Thymus (tissue), 14 donors: ENCODE measurements at places on chromosomes 6 and 20.

GRCh38 chr6:21593927-21594415 lies 420 bp downstream of the SOX4 start:
- no peak for DNase-seq

DNA sequence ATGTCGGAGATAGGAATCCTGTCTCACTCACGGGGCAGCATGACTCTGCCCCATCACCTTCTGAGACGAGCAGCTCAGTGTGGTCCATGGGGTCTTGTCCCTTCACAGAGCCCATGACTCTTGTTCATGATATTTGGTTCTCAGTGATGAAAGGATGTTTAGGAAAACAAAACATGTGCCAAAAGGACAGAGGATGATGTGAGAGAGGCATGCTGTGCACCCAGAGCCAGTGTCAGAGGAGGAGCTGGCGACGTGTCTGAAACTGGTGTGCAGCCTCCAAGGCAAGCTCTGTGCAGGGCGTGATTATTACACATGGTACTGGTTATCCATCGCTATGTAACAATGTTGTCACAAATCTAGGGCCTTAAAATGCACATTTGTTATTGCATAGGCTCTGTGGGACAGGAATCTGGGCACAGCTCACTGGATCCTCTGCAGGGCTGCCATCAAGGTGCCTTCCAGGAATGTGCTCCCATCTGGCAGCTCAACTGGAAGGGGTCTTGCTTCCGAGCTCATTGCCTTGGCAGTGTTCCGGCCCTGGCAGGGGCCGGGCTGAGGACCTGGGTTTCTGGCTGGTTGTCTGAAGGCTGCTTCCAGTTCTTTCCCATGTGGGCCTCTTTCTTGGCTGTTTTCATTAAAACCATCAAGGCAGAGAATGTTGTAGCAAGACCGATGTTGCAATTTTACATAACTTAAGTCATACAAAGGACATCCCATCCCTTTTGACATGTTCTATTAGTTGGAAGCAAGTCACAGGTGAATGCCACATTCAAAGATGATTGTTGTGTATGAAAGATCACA lies 175.4 kb downstream of the ERMARD start:
- no peak for DNase-seq

DNA sequence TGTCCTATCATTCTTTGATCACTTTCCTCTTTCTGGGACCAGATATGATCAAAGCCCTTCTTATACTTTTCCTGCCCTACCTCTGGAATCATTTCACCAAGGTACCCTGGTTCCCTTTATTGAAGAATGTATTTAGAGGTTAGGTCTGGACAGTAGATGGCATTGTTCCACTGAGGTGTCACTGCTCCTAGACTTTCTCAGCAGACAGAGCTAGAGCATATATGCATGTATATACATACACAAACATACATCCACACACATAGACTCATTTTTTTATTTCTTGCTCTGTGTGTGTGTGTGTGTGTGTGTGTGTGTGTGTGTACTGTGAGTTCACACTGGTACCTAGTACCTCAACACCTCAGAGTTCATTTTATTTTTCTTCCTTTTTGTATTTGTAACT lies 40.9 kb downstream of the PTPRA start:
- no peak for DNase-seq

GRCh38 chr6:106099235-106099537 lies 13.1 kb downstream of the PRDM1 start:
- DNase-seq, result no peak

GRCh38 chr6:112014483-112014882 lies 39.4 kb upstream of the CCN6 start:
- no peak for DNase-seq

- no peak for DNase-seq
Observed at GRCh38 chr6:148374040-148374774, 31.6 kb downstream of the SASH1 start.

GRCh38 chr6:137473598-137473997 lies 20.6 kb downstream of the OLIG3 start:
- DNase-seq, result no peak

DNA sequence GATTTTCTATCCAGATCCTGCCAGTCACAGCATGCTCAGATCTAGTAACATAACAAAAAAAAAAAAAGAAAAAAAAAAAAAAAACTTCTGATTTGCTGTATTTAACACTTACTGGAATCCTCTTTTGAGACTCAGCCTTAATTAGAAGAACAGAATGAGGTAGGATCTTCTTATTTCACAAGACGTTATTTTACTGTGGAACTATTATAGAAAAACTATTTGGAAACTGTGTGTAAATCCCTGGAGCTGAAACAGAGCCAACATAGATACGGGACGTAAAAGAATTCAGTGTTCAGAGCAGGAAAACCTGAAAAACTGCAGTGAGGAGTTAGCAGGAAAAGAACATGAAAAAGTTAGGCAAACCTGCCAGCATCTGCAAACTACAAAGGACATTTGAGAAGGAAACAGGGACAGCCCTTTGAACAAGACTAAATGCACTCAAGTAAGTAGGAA lies 3.4 kb upstream of the ZNF217 start:
- DNase-seq, result no peak

DNA sequence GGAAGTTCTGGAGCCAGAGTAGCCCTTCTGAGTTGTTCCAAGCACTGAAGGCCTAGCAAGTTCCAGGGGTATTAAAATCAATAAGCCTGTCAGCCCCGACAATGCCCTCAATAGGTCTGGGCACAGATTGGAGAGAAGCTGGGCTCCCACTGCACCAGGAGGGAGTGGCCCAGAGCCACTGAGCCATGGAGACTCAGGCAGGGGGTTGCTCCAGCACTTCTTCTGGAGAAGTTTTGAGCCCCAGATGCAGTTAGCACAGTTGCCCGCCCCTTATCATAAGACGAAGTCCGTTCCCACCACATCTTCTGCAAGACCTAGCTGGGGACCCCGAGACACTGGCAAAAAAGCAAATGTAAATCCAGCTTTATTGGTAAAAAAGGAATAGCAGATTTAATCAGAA lies 13.0 kb downstream of the DEFB132 start:
- no peak for DNase-seq

DNA sequence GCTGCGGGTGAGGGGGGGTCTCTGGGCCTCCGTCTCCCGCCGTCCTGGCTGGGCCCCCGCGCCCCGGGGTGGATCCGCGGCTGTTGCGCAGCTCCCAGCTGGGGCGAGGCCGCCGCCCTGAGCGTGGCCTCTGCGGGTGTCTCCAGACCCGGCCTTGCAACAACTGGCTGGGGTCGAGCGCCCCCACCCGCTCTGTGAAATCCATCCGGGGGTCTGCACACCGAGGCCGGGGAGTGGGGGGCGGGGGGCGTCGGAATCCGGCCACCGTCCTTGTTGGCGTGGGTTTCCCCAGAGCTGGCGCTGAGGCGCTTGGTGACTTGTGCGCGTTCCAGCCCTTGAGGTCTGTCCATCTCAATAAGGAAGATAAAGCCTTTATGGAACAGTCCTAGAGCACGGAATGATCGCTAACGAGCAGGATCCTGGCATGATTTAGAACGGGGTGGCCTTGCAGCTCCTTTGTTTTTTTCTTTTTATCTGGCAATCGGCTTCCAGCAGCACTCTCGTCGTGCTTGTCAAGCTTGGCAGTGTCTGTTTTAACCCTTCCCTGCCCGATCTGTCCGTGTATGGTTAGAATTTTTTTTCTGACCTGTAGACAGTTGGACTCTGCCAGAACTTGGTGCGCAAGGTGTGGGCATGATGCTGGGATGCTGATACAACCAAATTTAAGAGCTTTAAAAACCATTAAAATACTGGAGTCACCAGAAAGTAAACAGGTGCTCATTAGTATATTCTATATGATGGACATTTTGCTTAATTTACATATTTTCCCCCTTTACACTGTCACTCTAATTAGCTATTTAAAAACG lies 675 bp downstream of the DSTN start:
- DNase-seq, result peak; percentile 68

- DNase-seq, result no peak
Observed at GRCh38 chr6:5645328-5646290, 361.1 kb downstream of the NRN1 start.

DNA sequence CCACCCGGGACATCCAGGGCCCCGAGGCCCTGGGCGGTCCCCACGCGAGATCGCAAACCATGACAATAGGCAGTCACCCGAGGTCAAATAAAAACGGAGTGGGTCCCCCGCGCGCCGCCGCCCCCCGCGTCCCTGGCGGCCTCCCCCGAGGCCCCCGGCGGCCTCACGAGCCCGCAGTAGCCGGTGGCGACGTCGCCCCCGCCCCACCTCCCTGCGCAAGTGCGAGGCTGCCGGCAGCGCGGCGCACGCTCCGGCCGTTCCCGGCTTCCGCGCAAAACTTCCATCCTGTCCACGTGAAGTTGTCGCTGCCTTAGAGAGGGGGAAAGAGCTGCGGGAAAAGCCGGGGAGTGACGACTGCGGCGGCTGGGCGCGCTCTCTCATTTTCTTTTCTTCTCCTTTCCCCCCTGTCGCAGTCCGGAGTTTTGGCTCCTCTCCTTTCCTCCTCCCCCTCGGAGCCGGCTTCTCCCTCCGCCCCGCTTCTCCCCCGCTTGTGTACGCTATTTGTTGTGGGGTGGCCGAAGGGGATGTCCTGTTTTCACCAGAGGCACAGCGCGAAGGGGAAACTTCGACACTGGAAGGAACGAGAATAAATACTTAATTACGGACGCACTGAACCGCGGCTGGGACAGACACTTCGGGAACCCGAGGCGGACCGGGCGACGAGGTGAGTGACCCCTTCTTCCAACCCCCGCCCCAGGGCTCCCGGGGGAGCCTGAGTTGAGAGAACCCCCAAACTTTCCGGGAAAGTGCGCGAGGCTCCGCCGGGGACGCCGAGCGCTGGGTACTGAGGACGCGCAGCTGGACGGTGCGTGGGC lies at the start of gene EYA4:
Gene EYA4 (plus strand): TSS at position 272 of the 815 bp plus-strand sequence. CDS start 33,424 bp downstream, outside the sequence.
- DNase-seq, result no peak

DNA sequence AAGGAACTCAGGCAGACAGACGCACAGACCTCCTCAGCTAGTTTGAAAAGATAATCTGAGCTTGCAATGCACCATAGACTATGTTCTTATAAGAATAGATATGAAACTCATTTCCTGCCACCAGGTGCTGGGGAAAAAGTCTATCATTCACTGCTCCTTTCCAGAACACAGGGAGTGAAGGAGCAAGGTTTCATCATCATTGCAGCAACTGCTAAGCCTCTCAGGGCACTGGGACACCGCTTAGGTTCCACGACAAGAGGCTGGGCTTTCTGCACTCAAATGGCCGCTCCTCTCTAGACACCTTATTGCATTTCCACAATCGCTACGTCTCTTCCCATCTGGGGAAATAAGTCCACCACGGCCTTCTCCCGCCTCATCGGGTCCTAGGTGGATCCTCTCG lies 418.5 kb upstream of the JARID2 start:
- DNase-seq, result no peak

GRCh38 chr20:59663513-59664060 lies 59.2 kb downstream of the PHACTR3 start:
- no peak for DNase-seq

GRCh38 chr6:122184401-122184827 lies 215.0 kb upstream of the HSF2 start:
- DNase-seq, result no peak

GRCh38 chr20:20442466-20442865 lies 74.6 kb downstream of the INSM1 start:
- DNase-seq, result no peak

- no peak for DNase-seq
Observed at GRCh38 chr20:53883098-53883911, 187.1 kb downstream of the BCAS1 start.

DNA sequence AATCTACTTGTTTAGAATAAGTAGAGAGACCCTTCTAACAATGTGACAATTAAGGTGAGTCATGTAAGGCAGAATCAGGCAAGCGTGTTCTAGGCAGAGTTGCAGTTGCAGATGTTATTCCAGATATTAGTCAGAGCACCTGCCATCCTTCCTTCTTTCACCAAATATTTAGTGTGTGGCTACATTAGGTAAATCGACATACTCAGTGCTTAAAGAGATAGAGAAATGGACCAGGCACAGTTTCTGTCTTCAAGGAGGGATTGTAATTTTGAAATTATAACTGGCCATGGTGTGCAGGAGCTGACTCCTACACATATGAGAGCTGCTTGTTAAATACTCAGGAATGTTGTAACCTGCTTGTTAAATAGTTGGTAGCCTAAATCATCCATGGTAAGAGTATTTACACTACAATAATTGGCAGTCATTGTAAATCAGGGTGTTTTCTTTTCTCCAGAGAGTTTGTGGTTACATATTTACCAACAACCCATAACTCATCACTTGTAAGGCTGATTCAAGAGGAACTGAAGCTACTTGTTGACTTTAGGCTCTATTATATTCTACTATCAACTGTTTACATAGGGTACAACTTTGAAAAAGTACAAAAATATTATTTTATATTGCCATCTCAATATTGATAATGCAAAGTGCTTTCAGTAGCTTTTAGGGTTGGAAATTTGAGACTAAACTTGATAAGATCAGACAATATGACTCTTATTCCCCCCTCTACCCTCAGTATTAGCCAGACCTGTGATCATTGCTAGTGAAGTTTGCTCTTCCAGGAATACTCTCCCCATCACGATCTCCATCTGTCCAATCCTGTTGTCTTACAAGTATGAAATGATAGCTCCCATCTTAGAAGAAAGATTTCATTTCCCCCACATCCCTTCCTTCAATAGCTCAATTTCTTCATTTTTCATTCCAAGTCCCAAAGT lies 607.1 kb downstream of the COL12A1 start:
- DNase-seq, result no peak

DNA sequence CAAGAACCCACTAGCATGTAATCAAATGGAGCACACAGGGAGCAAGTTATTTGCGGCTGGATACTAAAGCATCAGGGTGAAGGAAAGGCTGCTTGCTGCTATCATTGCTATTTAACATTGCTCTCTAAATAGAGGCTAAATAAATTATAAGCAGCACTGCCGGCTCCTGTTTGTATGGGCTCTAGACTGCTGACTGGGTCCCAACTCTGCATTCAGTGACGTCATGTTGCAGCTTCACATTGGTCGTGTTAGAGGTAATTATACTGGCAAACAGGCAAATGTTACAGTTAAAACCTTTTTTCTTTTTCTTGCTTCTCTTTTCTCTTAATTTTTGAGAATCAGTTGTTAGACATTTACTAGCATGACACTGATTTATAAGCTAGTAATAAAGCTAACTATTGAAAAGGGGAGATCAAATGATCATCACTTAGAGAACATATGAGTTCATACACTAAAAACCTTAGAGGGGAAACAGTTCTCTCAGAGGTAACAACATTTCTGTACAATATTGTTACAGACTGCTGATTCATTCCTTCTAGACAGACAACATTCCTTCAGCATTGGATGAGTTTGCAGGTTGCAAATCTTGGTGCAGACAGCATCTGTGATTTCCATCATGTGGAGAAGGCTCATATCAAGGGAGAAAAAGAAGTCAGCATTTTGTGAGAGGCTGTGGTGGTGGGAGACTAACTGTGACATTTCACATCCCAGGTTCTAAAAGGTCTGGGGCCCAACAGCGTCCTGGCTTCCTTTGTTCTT lies 15.9 kb downstream of the RFPL4B start:
- no peak for DNase-seq

DNA sequence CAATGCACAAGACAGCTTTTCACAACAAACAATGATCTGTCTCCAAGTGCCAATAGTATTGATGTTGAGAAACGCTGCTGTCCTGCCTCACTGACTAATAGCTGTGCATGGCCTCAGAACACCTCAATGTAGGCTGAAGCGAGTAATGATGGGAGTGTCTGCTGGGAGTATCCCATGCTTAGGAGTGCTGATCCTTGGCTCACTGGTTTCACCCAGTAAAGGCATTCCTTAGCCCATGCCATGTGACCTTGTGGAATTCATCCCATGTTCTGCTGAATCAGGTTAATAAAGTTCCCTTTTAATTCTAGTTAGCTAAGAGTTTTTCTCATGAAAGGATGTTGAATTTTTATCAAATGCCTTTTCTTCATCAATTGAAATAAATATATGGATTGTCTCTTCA lies 3.8 kb upstream of the WFDC12 start:
- DNase-seq, result no peak
